ENCODE measurements at places on chromosomes 1 and 21. TPM values are rescaled to one million over a fixed set of nuclear protein-coding genes. Genes with fewer than 3 reads are reported as not detected.

GRCh38 chr1:63112155-63112900, 210.0 kb upstream of the FOXD3 start:
- DNase-seq: no peak

DNA sequence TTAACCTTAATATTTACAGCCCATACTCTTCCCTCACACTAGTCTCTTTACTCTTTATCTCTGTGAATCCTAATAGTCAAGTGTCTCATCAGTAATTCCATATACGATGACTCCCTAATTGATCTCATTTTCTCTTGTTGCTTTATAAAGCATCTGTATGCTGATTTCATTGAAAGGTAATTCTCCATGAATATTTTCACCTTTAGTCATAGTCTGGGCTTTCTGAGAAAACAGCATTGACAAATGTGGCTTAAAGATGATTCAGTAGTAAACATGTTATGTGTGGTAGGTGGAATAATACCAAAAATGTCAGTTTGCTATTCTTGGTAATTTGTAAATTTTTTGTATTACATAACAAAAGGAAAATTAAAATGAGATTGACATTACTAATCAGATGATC, 1176.5 kb downstream of the NCAM2 start:
- no peak for DNase-seq

DNA sequence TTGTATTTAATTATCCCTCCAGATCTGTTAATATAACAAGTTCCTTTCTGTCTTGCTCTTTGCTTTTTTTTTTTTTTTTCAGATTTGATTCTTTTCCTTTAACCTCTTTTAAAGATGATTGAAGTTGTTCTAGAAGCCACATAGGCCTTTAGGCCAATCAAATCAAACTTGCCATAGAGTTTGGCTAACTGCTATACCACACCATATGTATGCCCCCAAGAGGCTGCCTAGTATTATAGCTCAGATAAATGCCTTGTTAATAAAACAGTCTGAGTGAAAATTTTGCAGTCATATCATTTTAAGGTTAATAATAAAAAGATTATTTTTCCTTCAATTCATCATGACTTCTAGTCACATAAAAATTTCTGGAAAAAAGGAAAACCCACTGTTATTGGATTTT, 696.0 kb upstream of the CHRM3 start:
- DNase-seq: no peak

DNA sequence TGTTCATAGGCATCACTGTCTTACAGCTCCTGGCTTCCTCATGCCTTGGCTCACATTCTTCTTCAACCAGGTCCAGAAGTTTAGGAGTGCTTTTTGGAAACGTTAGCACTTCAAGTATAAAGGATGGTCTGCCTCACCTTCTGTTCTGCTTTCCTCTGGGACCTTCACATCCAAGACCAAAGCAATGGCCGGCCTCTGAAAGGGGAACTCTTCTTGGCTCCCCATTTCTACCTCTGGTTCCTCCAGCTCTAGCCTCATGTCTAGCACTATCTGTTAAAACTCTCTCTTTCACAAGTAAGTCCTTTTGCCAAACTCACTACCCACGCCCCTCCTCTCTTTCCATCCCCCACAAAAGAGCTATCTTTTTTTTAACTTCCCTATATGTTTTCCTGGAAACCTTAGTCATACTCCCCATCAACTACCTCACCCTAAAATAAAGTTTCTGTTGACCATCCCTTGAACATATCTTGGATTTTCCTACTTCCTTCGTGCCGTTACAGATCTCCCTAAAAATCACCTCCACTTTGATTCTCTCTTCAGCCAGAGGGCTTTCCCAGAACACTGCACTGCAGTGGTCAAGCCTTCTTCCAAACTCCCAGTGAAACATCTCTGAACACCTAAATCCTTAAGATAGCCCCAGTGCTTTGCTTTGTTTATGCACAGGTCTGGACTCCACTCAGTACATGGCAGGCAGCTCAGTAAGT, 7.9 kb downstream of the SORT1 start:
- no peak for DNase-seq

TNFRSF14 gene
- 231 TPM for total RNA-seq

POGZ gene
- total RNA-seq: 108 TPM

DNA sequence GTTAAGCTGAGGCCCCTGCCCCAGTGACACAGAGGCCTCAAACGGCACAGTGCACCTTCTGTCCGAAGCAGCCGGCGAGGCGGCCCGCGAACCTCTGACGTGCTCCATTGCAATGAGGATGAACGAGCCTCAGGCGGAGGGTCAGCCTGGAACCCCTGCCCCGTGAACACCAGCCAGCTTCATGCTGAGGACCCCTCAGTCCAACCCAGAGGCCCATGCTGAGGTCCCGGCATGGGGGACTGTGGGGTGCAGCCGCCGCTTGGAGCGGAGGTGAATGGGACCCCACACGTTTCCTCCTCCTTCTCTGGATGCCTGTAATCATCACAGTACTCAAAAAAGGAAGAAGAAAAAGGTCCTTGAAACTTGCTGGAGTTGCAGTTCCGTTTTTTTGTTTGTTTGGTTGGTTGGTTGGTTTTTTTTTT, 62.1 kb downstream of the PRKCZ start:
- no peak for DNase-seq

EGLN1 gene
- total RNA-seq: 49.1 TPM

DNA sequence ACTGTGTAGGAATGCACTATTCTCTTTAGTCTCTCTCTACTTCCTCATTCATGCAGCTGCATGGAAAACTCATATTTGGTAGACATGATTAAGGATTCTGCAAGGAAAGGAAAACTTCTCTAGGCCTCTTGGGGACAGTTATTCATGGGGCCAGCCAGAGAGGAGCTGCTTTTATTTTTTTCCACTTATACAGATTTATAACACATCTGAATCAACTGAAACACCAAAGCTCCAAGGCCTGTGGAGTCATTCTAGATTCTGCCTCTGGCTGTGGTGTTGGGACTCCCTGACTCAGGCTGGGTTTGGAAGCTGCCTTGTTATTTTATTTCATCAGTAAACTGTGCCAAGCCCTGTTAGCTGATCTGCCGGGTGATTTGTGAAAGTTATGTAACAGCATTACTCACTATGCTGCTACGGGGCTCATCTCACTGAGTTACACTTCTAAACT, 83.9 kb upstream of the EDEM3 start:
- peak; percentile 28 for DNase-seq

- peak; percentile 80 for DNase-seq
Observed at GRCh38 chr1:189619682-189620332, 857.9 kb downstream of the BRINP3 start.

DNA sequence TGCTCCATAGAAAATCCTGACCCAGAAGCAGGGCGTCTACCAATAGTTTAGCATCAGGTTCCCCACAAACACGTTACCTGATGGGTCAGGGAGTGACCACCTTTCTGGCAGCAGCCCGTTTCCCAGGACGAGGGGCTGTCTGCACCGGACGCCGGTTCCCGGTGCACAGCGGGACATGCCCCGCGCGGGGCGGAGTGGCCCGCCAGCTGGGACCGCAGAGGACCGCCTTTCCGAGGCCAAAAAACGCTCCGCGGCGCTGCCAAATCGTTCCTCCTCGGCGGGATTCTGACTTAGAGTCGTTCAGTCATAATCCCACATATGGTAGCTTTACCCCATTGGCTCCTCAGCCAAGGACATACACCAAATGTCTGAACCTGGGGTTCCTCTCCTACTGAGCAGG, 126.1 kb downstream of the LIPI start:
- no peak for DNase-seq

ALX3 gene
- not detected for total RNA-seq

DNA sequence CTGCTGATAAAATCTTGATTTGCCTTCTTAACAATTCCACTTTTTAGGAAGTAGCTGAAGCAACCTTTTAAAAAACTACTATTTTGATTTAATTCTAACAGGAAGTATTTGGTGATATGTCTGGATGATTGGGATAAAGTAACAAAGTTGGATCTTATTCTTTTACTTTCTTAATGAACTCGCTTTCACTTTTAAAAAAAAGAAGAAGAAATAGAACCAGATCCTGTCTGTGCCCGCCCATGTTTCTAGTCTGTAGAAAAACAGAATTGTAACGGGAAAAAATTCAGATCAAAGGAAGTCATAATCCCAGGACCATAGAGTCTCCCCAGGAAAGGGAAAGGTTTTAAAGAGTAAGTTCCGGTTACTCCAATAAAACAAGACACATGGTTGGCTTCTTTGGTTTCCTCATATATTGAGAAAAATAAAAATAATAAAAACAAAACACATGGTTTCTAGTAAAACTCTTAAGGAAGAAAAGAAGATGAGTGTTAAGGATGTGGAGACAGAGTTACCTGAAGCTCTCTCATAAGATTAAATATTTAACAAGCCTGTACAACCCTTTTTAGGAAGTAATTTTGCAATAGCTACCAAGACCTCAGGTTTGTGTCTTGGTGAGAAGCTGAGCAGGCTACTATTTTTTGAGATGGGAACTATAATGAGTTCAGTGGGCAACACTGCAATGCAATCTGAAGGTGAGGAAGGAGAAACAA, 4.9 kb downstream of the CD48 start:
- no peak for DNase-seq

GRCh38 chr1:154756793-154757548, 113.1 kb downstream of the KCNN3 start:
- no peak for DNase-seq

- DNase-seq: no peak
Observed at GRCh38 chr21:36563341-36563926, 83.5 kb upstream of the CLDN14 start.

DNA sequence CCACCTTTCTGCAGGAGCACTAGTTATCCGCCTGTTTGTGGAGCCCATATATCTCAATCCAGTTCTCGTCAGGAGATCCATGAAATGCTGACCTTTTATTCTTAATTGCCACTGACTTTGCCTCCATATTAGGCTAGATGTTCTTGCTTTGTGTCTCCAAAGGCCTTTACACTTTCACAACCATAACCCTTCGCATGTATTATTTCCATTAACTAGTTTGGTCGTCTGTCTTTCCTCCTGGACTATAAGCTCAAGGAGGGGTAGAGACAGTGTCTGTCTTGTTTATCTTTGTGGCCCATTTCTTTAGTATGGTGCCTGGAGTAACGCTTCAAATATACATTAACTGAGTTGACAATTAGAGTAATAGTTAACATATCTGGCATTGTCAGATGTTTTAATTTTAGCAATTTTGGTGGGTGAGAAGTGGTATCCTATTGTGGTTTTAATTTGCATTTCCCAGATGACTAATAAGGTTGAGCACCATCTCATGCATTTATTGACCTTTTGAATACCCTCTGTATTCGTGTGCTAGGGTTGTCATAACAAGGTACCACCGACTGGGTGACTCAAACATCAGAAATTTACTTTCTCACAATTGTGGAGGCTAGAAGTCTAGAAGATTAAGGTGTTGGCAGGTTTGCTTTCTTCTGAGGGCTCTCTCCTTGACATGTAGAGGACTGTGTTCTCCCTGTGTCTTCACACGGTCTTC, 21.7 kb upstream of the IL12RB2 start:
- DNase-seq: no peak

DNA sequence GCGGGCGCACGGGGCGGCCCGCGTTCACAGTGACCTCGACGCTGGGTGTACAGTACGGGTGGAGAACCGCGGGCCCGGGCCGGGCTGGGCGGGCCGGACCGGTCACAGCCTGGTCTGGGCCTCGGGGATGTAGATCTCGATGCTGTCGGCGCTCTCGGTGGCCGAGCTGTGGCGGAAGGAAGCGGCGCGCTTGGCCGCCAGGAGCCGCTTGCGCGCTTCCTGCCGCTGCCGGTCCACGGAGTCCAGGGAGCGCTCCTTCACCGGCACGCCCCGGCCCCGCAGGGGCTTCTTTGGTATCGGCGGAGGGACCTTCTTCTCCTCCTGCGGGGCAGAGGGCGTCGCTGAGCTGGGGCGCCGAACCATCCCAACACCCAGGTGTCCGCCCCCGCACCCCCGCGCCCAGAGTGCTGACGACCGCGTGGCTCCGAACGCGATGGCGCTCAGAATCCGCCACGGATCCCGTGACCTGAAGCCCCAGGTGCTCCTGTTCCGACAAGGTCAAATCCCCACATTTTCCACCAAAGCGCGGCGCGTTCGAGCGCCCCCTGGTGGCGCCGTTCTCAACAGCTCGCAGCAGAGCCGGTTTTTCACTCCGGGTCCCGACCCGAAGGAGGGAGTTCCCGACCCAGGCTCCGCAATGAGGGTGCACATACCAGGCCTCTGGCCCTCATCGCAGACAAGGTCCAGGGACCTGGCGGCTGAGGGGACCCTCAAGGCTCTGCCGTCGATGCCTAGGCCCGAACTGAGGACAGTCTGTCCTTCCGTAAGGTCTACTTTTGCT, 6.6 kb upstream of the SMIM12 start:
- DNase-seq: peak; percentile 86

GRCh38 chr1:221429264-221429663, 312.6 kb downstream of the DUSP10 start:
- DNase-seq: no peak

DNA sequence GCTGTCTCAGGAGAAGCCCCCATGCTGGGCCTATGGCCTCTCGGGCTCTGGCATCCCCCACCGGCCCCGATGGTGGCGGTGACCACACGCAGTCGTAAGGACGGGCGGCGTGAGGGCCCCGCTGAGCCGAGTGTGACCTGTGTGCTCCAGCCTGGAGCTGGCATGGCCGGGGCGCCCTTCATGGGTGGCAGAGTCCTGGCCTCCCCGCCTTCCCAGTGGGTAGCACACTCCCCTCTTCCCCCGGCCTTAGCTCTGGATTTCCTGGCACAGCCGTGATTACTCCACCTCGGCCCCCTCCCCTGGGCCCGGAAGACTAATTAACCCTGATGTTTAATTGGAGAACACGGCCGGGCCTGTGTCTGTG, 44.6 kb downstream of the SLX9 start:
- no peak for DNase-seq

DNA sequence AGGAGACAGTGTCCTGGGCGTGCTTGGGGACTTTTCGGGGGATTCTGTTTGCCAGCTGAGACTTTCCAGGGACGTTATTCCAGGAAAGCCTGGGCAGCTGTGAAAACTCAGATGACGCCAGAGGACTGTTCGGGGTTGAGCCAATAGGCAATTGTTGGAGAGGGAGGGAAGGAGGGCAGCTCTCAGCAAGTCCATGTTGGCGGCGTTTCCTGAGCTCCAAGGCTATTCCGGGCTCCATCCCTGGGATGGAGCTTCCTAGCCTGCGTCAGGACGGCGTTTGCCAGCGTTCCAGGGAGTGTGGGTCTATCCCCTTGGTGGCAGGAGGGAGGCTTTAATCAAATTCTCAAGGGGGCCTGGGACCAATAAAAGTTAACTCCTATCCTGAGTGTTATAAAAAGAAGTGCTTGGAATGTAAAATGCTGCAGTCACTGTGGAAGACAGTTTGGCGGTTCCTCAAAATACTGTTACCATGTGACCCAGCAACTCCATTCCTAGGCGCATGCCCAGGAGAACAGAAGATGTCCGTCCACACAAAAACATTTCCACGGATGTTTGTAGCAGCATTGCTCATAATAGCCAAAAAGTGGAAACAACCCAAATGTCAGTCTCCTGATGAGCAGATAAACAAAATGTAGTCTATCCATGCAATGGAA, 15.2 kb downstream of the SLC27A3 start:
- DNase-seq: peak; percentile 82

GRCh38 chr1:200972985-200973742, 50.4 kb downstream of the KIF21B start:
- no peak for DNase-seq

Data from mucosa of gallbladder (tissue), 1 donor.